Ammon's horn (tissue), 1 donor: ENCODE measurements at places on chromosomes 11 and 22.

- DNase-seq = no peak
These were observed 13.1 kb downstream of the POU2AF1 start for GRCh38 chr11:111365722-111366559.

- no peak for DNase-seq
These were observed 4.6 kb upstream of the MRGPRG start for GRCh38 chr11:3222941-3223915.

GRCh38 chr11:66195867-66196266 is 72.6 kb upstream of the RAB1B start:
- DNase-seq = no peak

DNA sequence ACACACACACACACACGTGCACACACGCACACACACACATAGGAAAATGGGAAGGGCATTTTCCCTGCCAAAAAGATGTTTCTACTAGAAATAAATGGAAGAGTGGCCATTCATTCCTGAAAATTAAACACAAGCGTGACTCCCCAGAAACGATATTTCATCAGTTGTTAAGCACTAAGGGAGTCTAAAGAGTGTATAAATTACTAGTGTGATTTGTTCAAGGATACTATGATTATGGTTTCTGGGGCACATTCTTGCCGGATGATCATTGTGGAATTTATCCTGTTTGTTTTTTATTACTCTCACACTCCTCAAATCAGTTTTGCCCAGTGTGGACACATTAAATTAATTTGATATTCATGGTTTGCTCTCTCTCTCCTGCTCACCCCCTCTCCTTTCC is 16.4 kb upstream of the AMOTL1 start:
- DNase-seq = no peak

DNA sequence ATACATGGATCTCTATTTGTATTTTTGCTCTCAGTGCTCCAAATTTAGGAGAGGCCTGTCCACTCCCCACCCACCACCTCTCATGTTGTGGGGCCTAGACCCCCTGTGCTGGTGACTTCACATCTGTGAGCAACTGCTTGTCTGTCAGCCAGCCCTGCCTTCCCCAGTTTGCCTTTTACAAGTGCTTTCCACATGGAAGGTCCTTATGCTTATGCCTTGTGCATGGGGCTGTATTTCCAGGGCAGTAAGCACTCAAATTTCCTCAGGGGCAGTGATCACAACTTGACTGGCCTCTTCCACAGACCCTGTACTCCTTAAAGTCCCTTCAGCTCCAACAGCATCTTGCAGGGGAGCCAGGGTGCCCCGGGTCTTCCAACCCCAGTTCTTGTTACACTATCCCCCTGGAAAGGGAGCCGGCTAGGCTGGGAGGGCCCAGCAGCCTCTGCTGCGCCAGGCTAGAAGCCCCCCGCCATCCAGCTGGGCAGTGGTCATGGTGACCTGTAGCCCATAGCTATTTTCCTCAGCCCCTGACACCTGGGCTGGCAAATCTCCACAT is 29.9 kb downstream of the GDPD5 start:
- DNase-seq = no peak

DNA sequence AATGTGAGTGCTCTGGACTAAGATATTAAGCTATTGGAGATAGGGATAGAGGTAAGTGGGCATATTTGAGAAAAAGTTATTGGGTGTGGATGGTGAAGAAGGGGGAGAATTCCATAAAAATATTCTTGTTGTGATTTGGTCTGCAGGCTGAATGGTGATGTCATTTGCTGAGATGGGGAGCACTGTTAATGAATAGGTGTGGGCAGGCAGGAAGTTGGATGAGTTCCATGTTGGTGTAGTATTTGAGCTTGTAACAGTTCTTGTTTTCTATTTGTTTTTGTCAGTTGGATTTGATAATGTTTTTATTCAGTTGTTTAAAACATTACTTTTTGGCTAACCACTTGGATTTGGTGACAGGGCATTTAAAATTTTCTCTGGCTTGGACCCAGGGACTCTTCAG is 168.8 kb downstream of the C11orf87 start:
- peak; percentile 21 for DNase-seq

DNA sequence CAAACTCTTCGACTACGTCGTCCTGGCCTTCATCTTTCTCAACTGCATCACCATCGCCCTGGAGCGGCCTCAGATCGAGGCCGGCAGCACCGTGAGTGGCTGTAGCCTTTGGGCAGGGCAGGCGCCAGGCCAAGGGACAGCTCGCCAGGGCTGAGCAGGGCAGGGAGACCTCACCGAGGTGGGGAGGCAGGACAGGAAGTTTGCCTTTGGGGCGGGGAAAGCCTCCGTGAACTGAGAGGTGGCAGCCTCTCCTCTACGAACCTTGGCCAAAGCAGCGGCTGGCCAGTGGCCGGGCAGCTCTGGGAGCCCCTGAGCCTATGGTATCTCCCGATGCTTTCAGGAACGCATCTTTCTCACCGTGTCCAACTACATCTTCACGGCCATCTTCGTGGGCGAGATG is 93.2 kb downstream of the CACNA1I start:
- no peak for DNase-seq

- DNase-seq = no peak
These were observed 266.7 kb upstream of the B3GAT1 start for GRCh38 chr11:134678744-134679143.

- no peak for DNase-seq
These were observed 17.1 kb upstream of the TPH1 start for GRCh38 chr11:18063125-18063524.

DNA sequence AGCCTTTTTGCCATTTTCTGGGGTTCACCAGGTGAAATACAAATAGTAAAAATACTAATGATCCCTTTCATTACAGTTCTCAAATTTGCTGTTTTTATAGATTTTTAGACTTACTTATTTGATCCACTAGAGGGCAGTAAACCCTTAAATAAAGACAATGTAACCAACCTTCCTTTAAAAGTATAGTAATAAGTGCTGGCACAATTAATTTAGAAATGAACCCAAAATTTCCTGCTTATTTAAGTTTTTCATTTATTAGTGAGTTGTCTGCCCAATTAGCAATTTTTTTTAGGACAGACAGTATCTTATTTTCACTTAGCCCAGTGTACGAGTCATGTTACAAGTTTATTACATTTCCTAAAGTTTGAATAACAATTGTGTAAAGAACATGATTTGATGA is 4.7 kb downstream of the DDIAS start:
- DNase-seq = peak; percentile 10

DNA sequence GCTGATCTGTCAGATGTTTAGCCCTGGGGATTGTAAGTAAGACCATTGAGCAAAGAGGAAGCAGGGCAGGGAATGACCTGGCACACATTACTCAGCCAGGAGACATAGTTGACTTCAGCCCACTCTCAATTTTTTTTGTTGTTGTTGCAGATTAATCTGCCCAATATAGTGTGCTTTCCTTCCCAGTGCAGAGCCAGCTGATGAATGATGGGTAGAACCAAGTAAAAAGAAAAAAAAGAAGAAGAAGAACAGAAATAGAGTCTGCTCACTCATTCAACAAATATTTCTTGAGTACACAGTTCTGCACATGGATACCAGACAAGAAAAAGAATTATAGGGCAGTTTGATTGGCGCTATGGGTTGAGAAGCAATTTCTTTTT is 292.7 kb downstream of the ETS1 start:
- DNase-seq = no peak

GRCh38 chr22:20014526-20015186 is 2.0 kb downstream of the ARVCF start:
- DNase-seq = no peak

DNA sequence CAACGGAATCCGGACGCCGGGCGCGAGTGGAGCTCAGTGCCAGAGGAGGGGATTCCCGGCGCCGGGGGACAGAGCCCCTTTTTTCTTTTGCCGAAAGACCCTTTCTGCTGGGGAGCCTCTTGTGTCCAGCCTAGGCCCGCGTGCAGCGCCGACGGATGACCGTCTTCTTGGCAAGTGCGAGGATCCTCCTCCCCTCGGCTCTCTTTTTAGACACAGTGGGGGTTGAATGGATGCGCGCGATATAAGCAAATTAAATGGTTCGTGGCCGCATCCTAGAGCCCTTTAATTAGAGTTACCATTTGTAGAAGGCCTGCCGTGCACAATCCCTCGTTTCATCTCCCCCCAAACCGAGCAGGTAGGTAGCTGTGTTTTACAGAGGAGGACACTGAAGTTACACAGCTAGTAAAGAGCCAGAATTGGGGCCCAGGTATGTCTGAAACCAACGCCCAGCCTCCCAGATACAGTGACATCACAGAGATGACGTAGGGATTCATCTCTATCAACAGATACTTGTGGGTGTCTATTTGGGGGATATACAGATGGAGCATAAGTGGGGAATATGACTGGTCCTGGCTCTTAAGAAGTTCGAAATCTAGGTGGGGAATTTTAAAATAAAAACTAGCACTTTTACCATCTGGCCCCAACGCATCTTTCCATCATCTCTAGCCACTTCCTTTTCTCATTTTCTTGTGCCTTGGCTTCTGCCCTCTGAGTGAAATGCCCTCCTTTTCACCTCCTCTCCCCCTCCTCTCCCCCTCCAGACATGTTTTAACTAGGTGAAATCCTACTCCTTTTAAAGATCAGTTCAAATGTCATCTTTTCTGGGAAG is 875 bp downstream of the TCP11L1 start:
- DNase-seq = peak; percentile 40

- DNase-seq = no peak
These were observed 729.7 kb downstream of the BRD1 start for GRCh38 chr22:49097966-49098365.

GRCh38 chr11:13030857-13031256 is 21.7 kb downstream of the RASSF10 start:
- no peak for DNase-seq

GRCh38 chr11:97454988-97455387 is 1065.2 kb downstream of the JRKL start:
- peak; percentile 15 for DNase-seq

GRCh38 chr11:16853266-16853665 is 114.8 kb downstream of the C11orf58 start:
- no peak for DNase-seq

DNA sequence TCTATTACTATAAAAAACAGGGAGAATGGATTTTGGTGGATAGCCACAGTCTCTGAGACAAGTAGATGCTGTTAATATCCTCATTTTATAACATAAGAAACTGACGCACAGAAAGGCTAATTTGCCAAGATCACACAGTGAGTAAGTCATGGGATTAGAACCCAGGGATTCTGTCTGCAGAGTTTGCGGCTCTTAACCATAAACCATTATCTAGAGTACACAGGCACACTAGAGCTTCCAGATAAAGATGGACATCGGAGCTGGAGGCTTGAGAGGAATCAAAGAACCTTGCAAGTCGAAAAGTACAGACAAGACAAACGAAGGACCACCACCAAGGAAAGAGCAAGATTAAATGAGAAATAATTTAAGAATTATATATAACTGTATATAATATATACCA is 11.3 kb downstream of the LGALS12 start:
- DNase-seq = no peak

GRCh38 chr22:22935546-22936157 is 48.0 kb downstream of the IGLL5 start:
- DNase-seq = no peak

DNA sequence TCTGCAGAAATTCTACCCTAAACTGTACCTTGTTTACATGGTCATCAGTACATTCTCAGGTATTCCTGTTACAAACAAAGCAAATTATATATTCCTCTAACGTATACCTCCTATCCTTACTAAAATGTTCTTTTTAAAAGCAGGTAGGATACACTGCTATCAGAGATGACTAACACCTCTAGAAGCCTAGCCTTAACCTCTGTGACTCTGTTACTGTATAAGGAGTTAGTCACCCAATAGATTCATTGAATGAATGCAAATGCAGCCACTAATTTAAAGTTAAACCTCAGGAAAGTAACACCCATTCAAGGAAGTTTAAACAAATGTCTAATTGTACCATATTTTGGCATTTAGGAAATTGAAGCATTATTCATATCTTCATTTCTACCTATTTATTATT is 82.2 kb downstream of the FCHSD2 start:
- no peak for DNase-seq

DNA sequence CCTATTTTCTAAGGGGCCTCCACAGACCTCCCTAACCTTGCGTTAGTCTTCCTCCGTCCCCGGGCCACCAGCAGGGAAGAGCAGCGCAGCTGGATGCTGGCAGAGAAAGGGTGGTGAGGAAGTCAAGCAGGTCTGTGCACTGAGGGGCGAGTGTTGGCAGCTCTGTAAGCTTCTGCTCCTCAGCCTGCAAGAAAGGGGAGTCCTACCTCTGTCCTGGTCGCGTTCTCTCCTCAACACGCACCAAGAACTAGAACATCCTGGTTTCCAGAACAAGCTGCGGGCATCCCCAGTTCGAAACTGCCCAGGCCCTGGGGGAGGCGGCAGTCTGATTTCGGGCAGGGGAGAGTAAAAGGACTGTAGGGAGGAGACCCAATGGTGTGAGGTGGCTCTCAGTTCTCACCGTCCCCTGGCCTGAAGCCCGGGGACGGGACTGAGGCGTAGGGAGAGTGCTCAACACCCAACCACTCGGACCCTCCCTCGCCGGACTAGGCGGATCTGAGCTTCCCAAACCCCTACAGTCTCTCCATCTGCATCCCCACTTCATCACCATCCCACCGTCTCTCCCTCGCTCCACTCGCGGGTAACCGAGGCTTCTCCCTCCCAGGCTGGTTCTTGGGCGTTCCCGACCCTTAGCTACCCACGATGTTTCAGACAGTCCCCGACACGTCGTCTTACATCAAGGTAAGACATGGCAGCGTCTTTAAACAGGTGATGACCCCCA is 7.7 kb upstream of the FLI1 start:
- DNase-seq = no peak

DNA sequence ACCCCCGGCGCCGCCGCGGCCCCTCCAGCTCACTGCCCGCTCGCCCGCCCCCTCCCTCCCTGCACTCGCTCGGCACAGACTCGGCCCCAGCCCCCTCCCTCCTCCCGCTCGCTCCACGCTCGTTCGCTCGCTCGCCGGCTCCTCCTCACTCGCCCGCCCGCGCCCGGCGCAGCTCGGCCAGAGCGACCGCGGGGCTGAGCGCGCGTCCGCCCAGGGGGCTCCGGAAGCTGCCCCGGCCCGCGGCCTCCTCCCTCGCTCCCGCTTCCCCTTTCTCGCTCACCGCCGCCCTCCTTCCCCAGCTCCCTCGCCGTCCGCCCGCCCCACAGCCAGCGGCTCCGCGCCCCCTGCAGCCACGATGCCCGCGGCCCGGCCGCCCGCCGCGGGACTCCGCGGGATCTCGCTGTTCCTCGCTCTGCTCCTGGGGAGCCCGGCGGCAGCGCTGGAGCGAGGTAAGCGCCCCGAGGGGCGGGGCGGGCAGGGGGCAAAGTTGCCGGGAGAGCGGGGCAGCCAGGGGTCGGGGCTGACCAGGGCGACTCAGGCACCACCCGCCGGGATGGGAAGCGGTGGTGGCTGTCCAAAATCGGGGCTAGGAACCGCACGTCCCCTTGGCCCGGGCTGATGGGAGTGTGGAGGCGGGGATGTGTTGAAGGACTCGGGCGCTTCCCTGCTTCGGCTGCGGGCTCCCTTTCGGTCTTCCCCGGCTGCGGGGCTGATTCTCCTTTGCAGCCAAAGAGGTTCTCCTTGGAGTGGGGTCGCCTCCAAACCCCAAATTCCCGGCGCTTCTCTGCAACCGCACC is at the start of gene SEZ6L:
Gene SEZ6L, plus strand, starts transcription at position 148 of the 797 bp plus-strand sequence. Its CDS starts 208 bp downstream, at position 356.
- peak; percentile 69 for DNase-seq

GRCh38 chr11:123707606-123708205 is 33.8 kb downstream of the ZNF202 start:
- peak; percentile 82 for DNase-seq
